ENCODE measurements at places on chromosomes 11 and 22.
A peak's percentile ranks its signal among the peaks of the same experiment; 100 is the strongest.

GRCh38 chr11:35367491-35367890 lies 51.9 kb downstream of the SLC1A2 start:
- DNase-seq: no peak

GRCh38 chr22:47287516-47287915 lies 525.1 kb downstream of the TBC1D22A start:
- DNase-seq: no peak

- DNase-seq: no peak
Observed at GRCh38 chr11:1781593-1781975, 17.9 kb upstream of the CTSD start.

GRCh38 chr22:43591380-43591779 lies 179.6 kb downstream of the MPPED1 start:
- DNase-seq: no peak

DNA sequence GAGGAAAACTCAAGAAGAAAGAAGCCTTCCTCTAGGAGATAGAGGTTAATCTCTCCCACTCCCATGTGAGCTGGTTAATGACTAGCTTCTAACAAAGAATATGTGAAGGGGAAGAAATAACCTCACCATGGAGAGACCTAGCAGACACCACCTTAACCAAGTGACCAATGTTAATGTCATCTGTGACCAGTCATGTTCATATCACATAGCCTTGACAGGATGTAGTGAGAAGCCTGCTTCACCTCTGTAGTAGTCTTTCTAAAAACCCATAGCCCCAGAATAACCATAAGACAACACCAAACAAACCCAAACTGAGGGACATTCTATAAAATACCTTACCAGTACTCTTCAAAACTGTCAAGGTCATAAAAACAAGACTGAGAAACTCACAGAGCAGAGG lies 21.5 kb upstream of the POU2AF1 start:
- no peak for DNase-seq

- DNase-seq: no peak
Observed at GRCh38 chr11:59532620-59533019, 21.3 kb downstream of the OR4D9 start.

- no peak for DNase-seq
Observed at GRCh38 chr22:41775976-41776375, 24.5 kb upstream of the CCDC134 start.

GRCh38 chr11:73734993-73735392 lies 25.9 kb downstream of the RAB6A start:
- DNase-seq: no peak

DNA sequence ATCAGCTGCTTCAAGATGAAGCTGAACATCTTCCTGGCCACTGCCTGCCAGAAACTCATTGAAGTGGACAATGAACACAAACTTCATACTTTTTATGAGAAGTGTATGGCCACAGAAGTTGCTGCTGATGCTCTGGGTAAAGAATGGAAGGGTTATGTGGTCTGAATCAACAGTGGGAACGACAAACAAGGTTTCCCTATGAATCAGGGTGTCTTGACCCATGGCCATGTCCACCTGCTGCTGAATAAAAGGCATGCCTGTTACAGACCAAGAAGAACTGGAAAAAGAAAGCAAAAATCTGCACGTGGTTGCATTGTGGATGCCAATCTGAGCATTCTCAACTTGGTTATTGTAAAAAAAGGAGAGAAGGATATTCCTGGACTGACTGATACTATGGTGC lies 22.2 kb upstream of the BIRC3 start:
- DNase-seq: no peak

- no peak for DNase-seq
Observed at GRCh38 chr11:9888938-9889337, 225.1 kb downstream of the SWAP70 start.

DNA sequence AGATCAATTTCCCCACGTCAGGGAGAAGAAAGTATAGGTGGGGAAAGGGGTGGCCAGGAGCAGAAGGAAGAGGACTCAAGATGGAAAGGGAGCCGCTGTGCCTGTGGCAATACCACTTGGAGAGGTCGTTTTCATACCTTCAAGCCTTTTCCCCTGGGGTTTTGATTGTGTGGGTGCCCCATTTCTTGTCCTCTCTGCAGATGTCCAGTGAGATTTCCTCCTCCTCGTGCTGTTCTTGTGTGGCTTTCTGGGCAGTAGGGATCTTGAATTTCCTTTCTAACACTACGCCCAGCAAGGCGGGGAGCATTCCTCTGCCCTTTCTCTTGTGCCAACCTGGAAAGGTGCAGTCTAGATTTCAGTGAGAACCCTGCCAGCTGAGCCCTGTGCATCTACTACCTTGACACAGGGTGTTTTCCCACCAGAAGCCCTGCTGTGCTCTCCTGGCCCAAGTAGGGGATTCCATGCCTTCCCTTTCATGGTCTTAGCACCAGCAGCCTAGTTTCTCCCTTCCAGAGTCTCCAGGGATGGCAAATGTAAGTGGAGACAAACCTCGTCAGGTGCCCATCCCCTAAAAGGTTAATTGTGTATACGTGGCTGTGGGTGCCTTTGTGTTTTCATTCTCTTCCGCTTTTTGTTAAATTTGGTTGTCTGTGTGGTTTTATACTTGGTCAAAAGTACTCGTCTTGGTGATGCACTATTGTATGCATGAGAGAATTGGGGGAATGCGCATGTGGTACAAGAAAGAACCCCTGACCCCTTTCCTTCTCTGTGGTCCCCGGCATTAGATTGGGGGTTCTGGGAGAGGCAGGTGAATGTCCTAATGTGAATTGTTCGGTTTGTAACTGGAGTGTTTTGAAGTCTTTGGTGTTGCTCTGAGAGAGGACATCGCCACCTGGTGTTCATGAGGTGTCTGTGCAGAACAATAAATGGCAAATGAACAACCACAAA lies 71.4 kb upstream of the MPEG1 start:
- DNase-seq: peak; percentile 49

DNA sequence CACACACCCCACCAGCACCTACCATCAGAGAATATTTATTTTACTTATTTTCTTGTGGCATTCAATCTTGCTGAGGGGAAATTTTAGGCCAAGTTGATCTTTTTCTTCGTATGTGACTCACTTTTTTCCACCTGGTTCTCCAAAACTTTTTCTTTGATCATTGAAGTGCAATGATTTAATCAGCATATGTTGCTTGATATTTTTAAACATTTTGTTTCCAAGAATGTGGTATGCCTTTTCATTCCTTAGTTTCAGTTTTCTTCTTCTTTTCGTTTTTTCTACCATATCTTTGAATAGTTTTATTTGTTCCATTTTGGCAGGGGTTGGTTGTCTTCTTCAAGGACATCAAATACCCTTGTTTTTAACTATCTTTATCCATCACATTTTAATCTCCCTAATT lies 28.6 kb downstream of the FANCF start:
- DNase-seq: no peak

- DNase-seq: peak; percentile 58
Observed at GRCh38 chr22:18110194-18110953, at the start of gene TUBA8. Gene TUBA8 (plus strand): TSS chr22:18110809. CDS start chr22:18110866, 57 bp downstream.

- DNase-seq: no peak
Observed at GRCh38 chr11:87331273-87331672, 293.5 kb downstream of the TMEM135 start.

DNA sequence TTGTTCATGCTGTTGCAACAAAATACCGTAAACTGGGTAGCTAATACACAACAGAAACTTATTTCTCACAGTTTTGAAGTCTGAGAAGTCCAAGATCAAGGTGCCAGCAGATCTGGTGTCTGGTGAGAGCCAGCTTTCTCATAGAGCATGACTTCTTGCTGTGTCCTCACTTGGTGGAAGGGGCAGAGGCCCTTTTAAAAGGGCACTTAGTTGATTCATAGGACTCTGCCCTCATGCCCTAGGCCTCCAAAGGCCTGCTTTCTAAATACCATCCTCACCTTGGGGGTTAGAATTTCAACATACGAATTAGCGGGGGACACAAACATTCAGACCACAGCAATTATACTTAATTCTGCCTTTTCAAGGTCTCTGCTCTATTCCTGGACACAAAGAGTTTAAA lies 52.3 kb upstream of the FDX1 start:
- DNase-seq: no peak

DNA sequence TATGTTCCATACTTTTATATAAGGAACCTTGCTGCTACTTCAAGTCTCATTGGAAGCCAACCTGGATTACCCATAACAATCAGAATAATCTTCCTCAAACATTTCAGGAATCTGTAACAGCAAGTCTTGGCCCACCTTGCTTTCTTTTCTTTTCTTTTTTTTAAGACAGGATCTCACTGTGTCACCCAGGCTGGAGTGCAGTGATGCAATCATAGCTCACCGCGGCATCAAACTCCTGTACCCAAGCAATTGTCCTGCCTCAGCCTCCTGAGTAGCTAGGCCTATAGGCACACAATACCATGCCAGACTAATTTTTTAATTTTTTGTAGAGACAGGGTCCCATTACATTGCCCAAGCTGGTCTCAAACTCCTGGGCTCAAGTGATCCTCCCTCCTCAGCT lies 29.3 kb upstream of the PRDM10 start:
- no peak for DNase-seq

GRCh38 chr11:123525511-123525918 lies 95.4 kb downstream of the GRAMD1B start:
- no peak for DNase-seq

GRCh38 chr11:7381937-7382336 lies 103.4 kb upstream of the OLFML1 start:
- no peak for DNase-seq

GRCh38 chr22:29885610-29886009 lies 2.6 kb downstream of the MTMR3 start:
- no peak for DNase-seq

GRCh38 chr11:91435694-91436395 lies 788.8 kb upstream of the FAT3 start:
- DNase-seq: no peak

DNA sequence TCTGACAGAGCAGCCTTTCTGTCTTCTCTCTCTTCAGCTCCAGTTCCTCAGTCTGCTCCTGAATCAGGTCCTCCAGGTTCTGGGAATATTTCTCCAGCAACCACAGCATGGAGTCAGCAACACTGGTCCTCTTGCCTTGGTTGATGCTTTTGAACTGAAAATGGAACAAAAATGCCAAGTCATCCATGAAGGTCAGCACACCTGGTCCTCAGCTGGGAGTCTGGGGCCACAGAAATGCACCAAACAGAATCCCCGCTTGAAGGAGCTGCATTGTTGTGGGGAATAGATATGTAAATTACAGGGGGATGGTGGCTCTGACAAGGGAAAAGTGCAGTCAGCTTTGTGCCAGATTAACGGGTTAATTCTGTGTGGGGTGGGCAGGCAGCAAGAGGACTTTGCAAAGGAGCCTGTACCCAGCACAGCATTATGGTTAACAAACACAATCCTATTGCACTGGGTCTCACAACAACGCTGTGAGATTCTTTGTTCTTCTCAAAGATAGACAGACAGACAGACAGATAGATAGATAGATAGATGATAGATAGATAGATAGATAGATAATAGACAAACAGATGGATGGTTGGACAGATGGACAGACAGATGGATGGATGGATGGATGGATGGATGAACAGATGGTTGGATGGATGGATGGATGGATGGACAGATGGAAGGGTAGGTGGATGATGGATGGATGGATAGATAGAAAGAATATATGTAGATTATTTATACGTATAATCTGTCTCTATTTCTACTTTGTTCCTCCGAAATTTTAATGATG lies 33.8 kb upstream of the LRRC32 start:
- DNase-seq: no peak

GRCh38 chr11:76850130-76850529 lies 10.6 kb upstream of the ACER3 start:
- DNase-seq: no peak

DNA sequence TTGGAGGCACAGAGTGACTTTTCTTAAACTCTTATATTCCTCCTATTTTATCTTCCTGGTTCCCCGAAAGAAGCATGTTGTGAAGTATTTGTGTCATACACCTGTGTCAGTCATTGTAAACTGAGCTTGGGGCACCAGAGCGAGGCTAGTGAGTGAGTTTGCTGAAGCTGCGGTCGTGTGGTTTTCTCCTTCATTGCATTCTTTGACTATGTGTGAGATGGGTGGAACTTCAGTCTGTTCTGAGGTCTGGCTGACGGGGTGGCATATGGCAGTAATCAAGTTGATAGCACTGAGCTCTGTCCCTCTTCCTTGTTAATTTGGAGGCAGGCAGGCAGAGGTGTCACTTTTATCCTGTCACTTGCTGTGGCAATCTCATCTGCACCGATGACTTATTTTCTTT lies 4.2 kb downstream of the VPS26B start:
- peak; percentile 22 for DNase-seq

GRCh38 chr11:99781074-99781473 lies 760.3 kb downstream of the CNTN5 start:
- no peak for DNase-seq

DNA sequence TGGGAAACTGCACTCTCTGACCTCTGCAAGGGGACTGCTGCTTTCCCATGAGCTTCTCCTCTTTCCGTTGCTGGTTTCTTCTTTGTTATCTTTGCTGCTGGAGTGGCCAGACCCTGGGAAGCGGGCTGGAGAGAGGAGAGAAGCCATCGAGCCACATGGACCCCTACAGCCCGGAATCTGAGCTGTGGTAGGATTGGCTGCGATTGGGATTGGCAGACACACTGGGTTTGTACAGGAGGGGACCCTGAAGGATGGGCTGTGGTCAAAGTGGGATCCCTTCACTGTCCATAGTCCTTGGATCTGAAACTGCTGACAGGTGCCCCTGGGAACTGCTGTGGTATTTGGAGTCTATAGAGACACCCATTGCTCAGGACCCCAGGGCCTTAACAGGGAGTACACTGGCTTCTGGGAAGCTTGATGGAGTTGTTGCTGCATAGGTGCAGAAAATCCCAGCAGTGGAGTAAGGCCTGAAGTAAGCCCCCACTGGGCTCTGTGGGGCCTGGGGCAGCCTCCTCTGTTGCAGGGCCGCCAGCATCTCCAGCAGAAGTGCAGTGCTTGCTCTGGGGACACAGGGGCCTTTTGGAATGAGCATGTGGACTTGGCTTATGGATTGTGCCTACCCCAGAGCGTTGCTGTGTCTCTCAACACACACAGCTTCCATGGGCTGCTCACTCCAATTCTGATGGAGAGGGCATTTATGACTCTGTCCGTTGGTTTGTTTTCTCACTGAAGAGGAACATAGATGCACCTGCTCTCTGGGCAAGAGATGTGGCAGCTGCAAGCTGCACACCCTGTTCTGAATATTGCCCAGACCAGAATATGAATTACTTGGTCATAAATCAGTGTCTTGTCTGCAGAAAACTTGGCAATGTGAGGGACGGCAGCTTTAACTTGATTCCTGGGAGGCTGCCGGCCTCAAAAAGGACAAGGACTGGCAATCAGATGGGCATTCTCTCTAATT lies 32.0 kb downstream of the BCR start:
- DNase-seq: no peak

- no peak for DNase-seq
Observed at GRCh38 chr11:91081440-91082043, 858.7 kb upstream of the CHORDC1 start.

DNA sequence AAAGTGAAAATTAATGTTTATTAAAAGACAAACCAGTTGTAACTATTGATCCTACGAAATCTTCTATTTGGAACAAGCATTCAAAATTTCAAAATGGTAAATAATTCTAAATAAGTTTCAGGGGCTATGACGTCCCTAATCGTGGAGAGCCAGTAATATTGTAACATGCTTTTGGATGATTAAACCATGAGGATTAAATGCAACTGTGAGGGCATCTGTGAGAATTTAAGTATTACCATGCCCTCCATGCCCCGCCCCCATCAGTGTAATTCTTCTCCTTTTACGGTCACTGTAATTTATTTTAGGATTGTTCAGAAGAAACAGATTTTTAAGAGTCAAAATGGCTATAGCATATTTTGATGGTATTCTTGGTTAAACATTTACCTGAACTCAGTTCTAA lies 133.2 kb downstream of the APOL5 start:
- DNase-seq: no peak
